ENCODE measurements at places on chromosomes 12 and 14.

- no peak for DNase-seq
Measured at GRCh38 chr12:19529951-19530636, 90.8 kb downstream of the AEBP2 start.

- no peak for DNase-seq
Measured at GRCh38 chr12:27387473-27387872, 54.8 kb downstream of the BMAL2 start.

DNA sequence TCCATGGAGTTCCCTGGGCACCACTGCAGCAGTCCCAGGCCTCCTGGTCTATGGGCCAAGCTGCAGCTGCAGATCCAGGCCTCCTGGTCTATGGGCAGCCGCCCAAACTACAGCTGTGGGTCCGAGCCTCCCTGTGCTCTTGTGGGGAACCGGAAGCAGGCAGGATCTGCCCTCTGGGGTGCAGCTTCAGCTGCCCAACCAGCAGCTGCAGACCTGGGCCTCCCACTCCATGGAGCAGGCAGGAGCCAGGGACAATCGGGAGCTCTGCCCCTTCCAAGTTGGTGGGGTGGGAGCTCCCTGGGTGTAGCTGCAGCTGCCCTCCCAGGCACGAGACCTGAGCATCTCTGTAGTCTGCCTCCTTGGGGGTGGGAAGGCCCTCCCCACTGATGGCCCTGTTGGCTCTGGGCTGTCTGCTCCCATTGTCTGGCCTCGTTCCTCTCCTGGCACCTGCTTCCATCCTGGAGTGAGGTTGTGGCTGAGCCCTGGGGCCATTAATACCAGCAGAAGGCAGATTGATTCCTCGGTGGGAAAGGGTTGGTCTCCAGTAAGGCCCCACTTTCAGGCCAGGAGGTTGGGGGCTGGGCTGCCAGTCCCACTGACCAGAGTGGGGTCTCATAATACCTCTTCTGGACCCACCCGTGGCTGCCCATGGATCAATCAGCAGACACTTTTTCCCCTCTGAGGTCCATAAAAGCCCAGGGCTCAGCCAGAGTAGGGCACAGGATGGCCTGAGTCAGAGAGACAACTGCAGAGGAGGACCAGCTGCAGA is 142.1 kb downstream of the GPR65 start:
- DNase-seq: no peak

DNA sequence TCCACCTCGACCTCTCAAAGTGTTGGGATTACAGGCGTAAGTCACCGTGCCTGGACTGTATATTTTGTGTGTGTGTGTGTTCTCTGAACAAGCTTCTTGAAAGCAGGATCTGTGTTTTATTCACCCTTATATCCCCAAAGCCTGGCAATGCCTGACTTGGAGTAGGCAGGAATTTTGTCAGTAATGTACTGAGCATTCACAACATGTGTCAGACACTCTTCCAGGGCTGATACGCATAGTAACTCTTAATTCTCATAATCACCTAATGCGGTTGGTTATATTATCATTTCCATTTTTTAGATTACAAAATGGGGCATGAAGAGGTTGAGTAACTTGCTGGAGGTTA is 50.4 kb upstream of the PLEKHG3 start:
- no peak for DNase-seq

GRCh38 chr14:32572867-32573150 is 243.7 kb downstream of the AKAP6 start:
- no peak for DNase-seq

DNA sequence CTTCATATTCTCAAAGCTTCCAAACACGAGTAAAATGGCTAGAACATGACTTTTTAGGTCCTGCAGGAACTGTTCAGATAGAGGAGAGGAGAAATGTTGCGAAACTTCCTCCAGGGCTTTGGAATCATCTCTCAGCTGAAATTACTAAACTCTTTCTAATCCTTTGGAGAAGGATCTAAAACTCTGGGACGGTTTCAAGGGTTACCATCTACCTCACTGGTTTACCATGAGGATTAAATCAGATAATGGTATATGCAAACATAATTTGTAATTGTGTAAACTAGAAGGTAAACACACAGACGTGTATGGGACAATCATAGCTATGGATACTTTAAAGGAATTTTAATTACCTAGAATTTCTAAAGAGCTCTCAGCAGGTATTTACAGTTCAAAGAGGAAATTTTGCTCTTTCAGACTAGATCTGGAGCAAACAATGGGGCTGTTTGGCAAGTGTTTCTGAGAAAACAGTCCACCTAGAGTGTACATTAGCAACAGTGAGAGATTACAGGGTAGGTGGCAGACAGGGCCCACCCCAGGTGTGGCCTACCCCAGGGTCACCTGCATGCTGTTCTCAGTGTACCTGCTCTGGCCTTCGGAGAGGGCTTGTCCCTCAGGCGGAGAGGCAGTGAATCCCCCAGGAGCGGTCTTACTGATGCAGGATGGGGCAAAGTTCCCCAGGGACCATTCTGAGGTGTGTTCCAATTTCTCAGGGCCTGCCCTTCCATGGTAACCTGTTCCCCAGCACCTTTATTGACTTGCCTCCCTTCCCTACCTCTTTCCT is 124.7 kb upstream of the MAX start:
- DNase-seq: no peak

- DNase-seq: no peak
Measured at GRCh38 chr12:118151755-118152154, 15.8 kb downstream of the PEBP1 start.

DNA sequence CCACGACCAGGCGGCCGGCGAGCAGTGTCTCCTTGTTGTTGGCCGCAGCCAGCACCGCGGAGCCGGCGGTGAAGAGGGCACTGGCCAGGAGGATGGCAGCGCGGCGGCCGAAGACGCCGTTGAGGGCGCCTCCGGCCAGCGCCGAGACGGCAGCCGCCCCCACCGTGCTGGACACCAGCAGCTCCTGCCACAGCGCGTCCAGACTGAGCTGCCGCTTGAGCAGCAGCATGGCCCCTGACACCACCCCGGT is 691 bp downstream of the SLC2A13 start:
- no peak for DNase-seq

GRCh38 chr14:33464254-33464962 is 486.5 kb downstream of the EGLN3 start:
- no peak for DNase-seq

DNA sequence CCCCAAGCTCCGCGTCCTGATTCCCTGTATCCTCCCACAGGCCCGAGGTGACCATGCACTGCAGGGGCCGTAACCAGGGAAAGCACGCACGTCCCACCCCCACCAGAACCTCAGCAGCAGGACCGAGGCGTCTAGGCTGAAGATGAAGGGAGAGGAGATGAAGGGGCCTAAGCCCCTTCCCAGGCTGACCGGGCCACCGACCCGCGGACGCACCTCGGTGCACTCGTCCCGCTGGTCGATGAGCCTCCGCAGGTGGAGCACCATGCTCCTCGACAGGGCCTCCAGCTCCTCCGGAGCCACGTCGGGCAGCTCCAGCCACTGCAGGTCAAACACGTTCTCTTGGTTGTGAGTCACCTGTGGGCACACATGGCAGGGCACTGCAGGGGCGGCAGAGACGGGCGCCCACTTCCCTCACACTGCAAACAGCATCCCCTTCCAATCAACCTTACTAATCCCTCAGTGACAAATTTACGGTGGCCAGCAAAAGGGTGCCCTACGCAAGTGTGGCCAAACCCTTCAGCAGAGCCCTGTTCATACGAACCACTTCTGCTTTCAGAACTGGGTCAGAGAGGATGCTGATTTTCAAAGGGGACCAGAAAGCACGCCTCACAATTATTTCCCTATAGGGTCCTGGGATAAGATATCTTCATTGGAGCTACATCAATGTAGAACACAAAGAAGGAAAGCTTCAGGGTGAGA is 77.8 kb downstream of the CCDC88C start:
- no peak for DNase-seq

DNA sequence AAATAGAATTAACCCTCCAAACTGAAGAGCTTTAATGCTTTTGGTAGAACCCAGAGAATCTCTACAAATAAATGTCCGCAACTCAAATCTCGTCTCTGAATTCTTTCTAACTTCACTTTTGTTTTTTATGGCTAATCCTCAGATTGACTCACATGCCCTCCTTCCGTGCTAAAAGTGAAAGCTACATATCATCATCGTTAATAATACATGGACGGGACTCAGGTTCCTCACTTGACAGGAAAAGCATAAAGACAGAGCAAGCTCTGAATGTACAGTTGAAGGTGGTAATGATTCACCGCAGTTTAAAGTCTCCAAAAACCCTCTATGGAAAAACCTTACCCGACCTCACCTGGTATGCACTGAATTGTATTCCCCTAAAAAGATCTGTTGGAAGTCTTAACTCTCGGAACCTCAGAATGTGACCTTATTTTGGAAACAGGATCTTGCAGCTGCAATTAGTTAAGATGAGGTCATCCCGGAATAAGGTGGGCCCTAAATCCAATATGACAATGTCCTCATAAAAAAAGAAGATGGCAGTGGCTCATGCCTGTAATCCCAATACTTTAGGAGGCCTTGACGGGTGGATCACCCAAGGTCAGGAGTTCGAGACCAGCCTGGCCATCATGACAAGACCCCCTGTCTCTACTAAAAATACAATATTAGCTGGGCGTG is 147.4 kb upstream of the FOXN3 start:
- no peak for DNase-seq

GRCh38 chr12:19783547-19784444 is 344.5 kb downstream of the AEBP2 start:
- no peak for DNase-seq

- no peak for DNase-seq
Measured at GRCh38 chr12:103996595-103996994, 30.9 kb downstream of the TDG start.

DNA sequence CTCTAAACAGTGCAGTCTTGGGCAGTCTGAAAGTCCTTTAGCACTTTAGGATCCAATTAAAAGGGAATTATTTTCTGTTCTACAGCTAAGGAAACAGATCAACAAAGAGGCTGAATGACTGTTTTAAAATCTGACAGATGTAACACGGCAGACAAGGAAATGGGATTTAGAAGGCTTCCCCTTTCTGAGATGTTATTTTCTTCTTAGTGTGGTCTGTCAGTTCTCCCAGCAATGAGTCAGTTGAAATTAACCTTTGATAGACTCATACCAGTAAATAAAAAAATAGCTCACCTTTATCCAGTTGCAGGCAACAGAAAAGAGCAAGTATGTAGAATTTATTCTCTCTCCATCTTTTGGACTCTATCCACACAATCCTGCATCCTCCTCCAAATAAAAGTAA is 98.1 kb downstream of the NEDD1 start:
- DNase-seq: no peak

GRCh38 chr14:52125885-52126284 is 57.0 kb upstream of the NID2 start:
- no peak for DNase-seq

DNA sequence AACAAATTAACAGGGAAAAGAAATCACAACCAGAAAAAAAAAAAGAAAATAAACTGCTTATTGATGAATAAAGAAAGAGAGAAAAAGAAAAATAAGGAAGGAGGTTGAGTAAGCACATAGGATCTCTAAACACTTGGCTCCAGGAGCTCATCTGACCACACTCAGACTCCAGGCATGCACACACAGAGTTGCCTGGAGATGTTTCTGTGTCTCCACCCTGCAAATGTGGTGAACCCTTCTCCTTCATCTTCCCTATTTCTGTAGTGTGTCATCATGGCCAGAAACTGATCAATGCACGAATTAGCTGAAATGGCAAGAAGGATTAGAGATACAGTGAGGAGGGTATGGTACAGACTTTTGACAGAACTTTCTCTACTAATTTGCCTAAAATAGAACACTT is 20.2 kb downstream of the OR4N2 start:
- DNase-seq: no peak

GRCh38 chr14:90585106-90585505 is 188.3 kb downstream of the CALM1 start:
- no peak for DNase-seq

DNA sequence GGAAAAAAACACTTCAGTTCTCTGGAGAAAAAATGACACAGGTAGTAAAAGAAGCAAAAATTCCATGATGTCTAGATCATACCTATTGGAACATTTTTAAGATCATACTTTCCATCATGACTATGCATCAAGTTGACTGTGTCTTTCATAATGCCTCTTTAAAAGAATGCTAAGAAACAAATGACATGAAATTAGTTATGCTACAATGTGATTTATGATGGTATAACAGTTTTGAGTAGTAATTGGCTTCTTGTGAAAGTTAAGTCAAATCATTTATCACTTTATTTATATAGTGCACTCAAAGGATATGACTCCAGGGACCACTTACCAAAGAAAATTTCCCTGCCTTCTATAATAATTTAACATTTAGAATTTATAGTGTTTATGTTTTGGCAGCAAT is 28.5 kb downstream of the RASSF9 start:
- no peak for DNase-seq

DNA sequence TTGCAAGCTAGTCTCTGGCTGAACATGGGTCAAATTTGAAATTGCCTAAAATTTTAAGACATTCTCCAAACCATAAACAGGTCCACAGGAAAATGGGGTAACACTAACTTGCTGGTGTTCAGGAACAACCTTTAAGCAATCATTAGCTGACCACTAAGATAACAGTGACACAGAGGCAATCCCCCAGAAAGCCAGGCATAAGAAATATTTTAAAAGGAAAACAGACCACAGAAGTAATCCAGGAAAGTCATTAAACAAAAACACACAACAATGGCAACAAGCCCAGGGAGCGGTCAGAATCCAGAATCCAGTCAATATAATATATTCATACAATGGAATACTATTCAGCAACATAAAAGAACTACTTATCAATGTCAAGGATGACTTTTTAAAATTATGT is 59.1 kb downstream of the LRP6 start:
- no peak for DNase-seq

DNA sequence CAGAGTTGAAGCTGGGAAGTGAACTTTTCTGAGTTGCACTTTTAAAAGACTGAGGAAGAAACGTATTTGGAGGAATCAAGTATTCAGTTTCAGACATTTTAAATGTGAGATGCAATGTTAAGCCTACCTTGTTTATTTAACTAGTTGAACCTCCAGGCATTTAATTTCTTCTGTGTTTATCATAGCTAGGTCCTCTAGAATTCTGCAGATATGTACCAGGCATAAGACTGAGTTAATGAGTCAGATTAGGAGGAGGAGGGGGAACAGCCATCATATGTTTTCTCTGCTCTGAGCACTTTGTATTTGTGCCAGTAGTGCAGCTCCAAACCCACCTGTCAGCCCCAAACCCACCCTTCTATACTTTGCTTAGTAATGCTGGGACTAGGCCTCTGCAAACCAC is 16.4 kb upstream of the SAMD4A start:
- DNase-seq: no peak

- no peak for DNase-seq
Measured at GRCh38 chr14:29937116-29937515, 9.5 kb upstream of the PRKD1 start.

GRCh38 chr14:73248108-73248868 is 11.0 kb downstream of the PAPLN start:
- DNase-seq: no peak

DNA sequence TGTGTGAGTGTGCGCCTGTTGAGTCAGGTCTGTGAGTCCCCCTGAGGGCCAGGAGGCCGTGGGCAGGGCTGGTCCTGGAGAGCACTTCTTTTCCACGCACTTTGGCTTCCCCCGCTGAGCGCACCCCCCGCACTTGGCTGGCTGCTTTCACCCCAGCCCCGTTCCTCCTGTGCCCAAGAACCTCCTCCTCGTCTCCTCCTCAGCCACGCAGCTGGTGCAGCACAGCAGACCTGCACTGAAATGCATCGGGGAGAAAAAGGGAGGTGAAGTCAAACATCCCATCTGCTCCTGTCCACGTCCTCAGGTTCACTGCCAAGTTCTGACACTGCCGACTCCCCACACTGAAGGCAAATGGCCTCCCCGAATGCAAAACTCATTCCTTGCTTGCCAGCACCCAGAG is 362.7 kb upstream of the SFSWAP start:
- DNase-seq: no peak

Measured in stimulated activated CD4-positive, alpha-beta T cell treated with anti-CD3 and anti-CD28 coated beads, Interleukin-4, amount 100 ng/mL, for 48 hours (primary cell).